ENCODE measurements at places on chromosomes 7 and 10.

GRCh38 chr10:76010703-76011102 lies 579.3 kb downstream of the LRMDA start:
- DNase-seq: no peak

GRCh38 chr7:79272066-79272669 lies 181.3 kb downstream of the MAGI2 start:
- DNase-seq: peak; percentile 48

DNA sequence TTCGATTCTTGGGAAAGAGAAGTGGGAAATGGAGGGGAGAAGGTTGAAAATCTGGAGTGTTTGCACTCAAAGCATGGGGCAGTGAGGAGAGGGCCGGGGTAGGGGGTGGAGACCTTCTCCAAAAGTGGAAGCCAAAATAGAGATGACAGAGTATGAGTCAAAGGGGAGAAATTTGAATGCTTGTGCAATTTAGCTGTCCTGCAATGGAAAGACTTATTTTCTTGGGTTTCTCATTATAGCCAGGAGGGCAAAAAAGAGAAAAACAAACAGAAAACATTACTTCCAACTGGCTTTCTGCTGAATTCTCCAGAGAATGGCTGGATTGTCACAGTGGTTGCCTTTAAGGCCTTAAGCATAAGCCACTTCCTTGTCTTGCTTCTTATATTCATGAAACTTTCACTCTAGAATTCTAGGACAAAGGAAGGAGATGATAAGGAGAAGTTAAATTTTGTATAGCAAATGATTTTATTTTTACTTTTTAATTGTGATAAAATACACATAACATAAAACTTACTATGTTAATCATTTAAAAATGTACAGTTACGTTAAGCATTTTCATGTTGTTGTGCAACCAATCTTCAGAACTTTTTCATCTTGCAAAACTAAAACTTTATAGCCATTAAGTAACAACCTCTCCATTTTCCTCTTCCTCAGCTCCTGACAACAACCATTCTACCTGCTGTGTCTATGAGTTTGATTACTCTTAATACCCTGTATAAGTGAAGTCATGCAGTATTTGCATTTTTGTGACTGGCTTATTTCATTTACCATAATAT lies 100.2 kb downstream of the GPR85 start:
- DNase-seq: peak; percentile 59

- peak; percentile 83 for DNase-seq
Measured at GRCh38 chr7:132472463-132473120, 103.7 kb downstream of the PLXNA4 start.

- no peak for DNase-seq
Measured at GRCh38 chr7:152590481-152590880, 85.5 kb downstream of the XRCC2 start.

DNA sequence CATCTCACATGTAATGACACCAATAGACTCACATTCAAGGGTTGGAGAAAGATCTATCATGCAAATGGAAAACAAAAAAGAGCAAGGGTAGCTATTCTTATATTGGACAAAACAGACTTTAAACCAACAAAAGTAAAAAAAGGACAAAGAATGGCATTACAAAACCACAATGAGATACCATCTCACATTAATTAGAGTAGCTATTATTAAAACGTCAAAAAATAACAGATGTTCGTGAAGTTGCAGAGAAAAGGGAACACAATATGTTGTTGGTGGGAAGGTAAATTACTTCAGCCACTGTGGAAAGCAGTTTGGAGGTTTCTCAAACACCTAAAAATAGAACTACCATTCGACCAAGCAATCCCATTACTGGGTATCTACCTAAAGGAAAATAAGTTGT lies 197.0 kb downstream of the SNX13 start:
- DNase-seq: no peak

- no peak for DNase-seq
Measured at GRCh38 chr10:130135676-130136225, 440 bp upstream of the GLRX3 start.

DNA sequence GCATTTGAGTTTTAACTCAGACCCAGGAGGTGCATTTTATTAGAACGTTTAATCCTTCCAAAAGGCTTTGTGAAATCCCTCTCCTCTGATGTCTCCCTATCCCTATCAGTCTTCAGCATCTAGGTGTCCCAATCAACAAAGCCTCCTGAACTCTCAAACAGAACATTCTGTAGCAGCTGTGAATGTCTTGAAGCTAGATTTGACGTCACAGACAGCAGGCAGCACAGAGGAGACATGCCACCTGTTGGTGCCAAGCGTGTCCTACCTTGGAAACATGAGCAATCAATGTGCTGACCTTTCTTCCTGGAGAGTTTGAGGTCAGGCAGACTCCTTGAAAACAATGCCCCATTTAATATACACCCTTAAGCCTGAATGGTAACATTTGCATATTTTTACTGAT lies 125.5 kb downstream of the RNLS start:
- DNase-seq: no peak

DNA sequence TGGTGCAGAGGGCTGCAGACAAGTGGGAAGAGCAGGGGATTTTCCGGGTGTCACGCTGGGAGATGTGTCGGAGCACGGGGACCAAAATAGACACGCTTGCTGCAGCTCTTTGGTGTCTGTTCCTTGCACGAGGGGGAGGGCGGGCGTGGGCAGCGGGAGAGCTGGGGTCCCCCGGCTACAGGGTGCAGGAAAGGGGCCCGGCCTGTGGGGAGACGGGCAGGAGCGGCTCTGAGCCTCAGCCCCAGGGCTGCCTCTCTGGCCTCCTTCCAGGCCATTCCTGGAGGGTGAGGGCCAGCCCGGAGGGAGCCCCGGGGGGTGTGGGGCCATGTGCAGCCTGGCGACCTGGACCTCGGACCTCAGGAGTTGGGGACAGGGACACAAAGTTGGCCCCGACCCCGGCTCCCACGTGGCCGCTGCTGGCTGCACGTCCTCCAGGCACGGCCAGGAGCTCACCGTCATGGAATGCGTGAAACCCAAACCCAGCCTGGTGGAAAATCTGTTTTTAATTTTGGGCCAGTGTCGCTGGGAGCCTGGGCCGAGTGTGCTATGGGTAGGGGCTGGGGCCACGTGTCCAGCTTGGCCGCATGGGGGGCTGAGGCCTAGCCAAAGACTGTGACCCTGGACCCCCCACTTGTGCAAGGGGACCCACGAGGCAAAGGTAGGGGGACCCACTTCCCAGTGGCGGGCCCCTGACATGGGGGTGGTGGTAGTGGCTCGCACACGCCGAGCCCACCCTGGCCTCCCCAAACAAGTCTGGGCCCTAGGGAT lies 6.6 kb downstream of the TTYH3 start:
- peak; percentile 84 for DNase-seq

- peak; percentile 5 for DNase-seq
Measured at GRCh38 chr10:115141254-115141653, 48.1 kb downstream of the ATRNL1 start.

GRCh38 chr7:44394636-44395035 lies 69.2 kb upstream of the CAMK2B start:
- no peak for DNase-seq

GRCh38 chr7:18393465-18394118 lies 102.0 kb upstream of the HDAC9 start:
- DNase-seq: peak; percentile 11

DNA sequence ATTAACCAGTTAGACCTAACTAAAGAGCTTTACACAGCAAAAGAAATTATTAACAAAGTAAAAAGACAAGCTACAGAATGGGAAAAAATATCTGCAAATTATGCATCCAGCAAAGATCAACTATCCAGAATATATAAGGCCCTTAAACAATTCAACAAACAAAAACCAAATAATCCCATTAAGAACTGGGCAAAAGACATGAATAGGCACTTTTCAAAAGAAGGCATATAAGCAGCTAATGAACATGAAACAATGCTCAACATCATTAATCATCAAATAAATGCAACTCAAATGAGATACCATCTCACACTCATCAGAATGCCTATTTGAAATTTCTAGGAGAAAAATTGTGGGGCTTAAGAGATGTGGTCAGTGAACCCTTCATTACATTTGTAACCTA lies 15.0 kb upstream of the DMTF1 start:
- no peak for DNase-seq

GRCh38 chr10:93459466-93459865 lies 22.7 kb downstream of the MYOF start:
- DNase-seq: no peak

GRCh38 chr7:46855851-46856250 lies 726.1 kb downstream of the TNS3 start:
- DNase-seq: peak; percentile 9

- DNase-seq: no peak
Measured at GRCh38 chr7:46208635-46209525, 287.8 kb upstream of the IGFBP3 start.

GRCh38 chr10:11793762-11794479 lies 29.2 kb upstream of the PROSER2 start:
- DNase-seq: peak; percentile 54

DNA sequence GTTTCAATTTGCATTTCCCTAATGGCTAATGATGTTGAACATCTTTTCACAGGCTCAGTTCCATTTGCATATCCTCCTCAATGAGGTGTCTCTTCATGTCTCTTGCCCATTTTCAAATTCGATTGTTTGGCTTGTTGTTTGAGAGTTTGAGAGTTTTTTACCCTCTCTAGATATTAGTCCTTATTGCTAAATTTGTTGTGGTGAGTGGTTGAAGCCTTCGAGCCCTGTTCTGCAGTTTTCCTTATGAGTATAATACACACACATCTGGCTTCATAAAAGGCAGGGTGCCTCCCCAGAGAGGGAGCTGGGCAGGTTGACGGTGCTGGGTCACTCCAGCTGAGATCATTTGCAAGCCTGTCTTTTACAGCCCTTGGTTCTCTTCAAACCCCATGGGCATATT lies 65.1 kb downstream of the RGS10 start:
- DNase-seq: no peak

- DNase-seq: no peak
Measured at GRCh38 chr7:11950942-11951341, 118.9 kb upstream of the THSD7A start.

DNA sequence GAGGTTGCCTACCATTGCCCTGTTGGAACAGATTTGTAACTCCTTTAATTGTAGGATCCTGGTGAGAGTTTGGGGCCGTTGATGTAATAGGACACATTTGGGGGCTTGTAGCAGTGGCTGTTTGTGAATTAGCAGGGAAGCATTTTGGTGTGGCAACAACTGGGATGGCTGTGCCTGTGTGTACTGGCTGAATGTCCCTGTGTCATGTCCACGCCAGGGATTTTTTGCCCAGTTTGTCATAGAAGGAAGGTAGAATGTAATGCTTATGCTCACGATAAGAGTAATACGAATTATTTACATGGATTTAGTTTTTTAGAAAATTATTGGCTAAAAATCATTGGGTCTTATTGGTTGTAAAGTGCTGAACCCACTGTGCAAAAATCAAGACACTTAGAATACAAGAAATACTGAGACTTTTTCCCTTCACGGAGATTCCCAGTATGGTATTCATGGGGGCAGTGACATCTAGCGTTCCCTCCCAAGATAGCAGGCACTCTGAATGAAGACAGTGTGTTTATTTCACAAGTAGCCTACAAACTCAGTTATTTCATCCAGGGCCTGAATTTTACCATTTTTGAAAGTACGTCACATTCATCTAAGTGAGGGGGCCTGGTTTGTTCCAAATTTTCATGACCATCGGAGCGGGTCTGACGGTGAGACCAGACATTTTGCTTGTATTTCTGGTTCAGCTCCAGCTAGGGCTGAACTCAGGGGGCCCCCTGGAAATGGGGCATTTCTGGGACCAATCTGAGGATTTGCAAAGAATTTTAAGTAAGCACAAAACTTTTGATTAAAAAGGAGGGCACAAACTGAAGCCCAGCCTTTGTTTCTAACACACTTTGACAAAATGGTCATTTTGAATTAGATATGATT lies 74.7 kb downstream of the CACNB2 start:
- peak; percentile 76 for DNase-seq

- DNase-seq: no peak
Measured at GRCh38 chr7:22129166-22129565, 183.5 kb upstream of the CDCA7L start.

GRCh38 chr7:16086743-16087142 lies 334.6 kb downstream of the CRPPA start:
- no peak for DNase-seq

- DNase-seq: no peak
Measured at GRCh38 chr10:78706726-78707540, 361.8 kb upstream of the ZMIZ1 start.

DNA sequence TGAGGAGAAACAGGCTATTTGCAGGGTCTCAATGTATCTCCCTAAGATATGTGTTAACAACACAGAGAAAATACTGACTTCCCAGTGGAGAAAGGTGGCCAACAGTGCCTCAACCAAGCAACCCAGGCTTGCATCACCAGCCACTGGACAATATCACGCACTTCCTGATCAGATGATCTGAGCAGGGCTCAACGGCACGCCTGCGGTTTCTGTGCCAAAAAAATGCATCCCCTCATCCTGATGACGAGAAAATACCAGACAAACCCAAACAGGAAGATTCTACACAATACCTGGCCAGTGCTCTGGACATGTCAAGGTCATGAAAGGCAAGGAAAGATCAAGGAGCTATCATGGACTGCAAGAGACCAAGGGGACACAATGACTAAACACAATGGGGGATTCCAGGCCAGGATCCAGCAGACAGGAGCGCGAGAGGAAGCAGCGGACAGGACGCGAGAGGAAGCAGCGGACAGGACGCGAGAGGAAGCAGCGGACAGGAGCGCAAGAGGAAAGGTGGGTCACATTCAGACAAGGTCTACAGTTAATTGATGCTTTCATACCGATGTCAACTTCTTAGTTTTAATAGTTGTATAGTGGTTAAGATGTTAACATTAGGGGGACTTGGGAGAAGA lies 51.1 kb downstream of the GNA12 start:
- no peak for DNase-seq

GRCh38 chr10:75165684-75166622 lies 44.6 kb upstream of the VDAC2 start:
- DNase-seq: no peak

- DNase-seq: no peak
Measured at GRCh38 chr10:103463499-103463898, 4.8 kb upstream of the CALHM1 start.

Measured in AG08395 (cell line).